NCI-H1436 treated with DMSO at 0.1 percent for 48 hours (cell line): ENCODE measurements at places on chromosomes 12 and 14.

GRCh38 chr12:92089559-92089958 lies 56.1 kb downstream of the BTG1 start:
- no peak for DNase-seq

DNA sequence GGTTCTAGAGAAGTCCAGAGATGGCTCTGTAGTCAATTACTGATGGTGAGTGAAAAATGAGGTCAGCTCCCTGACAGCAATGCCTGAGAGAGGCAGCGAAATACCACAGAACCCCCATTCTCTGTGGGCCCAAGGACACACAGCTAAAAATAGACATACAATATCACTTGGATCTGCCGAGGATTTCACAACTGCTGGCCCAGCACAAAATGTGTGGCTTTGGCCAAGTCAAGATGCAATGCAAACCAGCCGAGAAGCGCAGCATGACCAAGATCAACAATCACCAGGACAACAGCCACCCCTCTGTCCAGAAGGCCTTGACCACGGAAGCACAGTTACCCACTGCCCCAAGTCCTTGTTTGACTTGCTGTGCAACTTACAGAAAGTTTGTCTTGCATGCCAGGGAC lies 52.2 kb downstream of the CKAP4 start:
- no peak for DNase-seq

GRCh38 chr12:63036216-63036973 lies 101.4 kb upstream of the PPM1H start:
- no peak for DNase-seq

- DNase-seq, result no peak
Observed at GRCh38 chr14:27372771-27373170, 774.9 kb upstream of the NOVA1 start.

DNA sequence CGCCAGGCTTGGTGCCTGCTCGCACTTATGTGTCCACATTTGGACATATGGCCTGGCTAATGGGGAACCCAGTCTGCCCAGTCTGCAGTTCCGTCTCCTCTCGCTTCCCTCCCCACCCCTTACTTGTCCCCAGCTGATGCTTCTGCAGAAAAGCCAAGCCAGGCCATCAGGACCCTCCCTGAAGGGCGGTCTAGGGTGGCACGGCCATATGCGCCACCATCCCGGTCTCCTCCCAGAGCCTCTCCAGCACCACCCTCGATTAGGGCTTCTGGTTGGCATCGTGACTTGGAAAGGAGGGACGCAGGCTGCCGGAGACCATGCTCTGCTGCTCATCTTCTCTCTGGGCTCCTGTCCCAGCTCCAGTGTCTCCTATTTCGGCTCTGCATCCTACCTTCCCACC lies 54.6 kb downstream of the CALM1 start:
- DNase-seq, result no peak

DNA sequence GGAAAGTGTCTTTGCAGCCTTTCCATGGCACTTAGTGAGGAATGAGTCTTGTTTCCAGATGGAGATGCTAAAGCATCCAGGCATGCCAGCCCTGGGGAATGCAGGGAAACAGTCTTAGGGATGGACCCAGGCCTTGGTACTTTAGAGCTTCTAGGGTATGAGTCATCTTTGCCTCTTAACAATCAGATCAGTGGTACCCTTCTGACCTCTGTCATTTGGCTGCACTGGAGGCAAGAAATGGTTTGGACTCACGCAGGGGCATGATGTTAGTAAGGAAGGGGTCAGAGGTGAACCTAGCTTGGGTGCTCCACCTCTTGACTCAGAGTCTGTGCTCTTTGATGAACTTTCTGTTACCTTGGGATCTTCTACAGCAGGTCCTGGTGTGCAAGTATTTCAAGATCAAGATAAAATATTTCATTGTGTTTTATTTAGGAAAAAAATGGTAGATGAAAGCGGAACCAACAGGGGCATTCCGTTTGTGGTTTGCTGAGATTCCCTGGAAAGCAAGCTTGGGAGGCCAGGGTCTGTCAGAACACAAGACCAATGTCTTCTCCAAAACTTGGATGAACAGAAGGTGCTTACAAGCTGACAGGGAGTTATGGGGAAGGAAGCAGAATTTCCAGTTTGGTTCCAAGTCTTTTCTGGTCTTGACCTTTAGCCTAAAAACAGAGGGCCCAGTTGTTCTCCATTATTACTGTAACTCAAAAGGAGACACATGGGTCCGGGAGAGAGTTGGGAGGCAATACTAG lies 216.2 kb downstream of the ZFP36L1 start:
- DNase-seq, result no peak

GRCh38 chr14:77603654-77604255 lies 12.7 kb downstream of the SPTLC2 start:
- no peak for DNase-seq

- DNase-seq, result no peak
Observed at GRCh38 chr12:81962126-81962856, 203.1 kb upstream of the PPFIA2 start.
